Activated naive CD4-positive, alpha-beta T cell (primary cell): ENCODE measurements at places on chromosomes 3 and 15.

DNA sequence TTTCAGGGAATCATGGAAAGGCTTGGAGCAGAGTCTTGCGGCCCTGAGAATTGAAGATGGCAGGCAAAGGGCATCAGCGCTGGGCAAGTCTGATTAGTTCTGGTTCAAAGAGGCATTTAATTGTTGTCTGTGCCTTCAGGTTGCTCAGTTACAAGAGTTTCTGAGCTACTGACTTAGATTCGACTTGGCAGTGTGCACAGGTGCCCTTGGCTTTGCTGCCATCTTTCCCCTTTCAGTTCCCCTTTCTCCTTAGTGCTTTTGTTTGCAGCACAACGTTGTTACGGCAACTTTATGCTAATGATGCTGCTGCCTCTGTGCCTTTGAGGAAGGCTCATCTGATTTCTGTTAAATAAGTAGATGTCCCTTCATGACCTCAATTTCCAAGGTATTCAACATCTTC lies 12.5 kb downstream of the P2RY14 start:
- no peak for DNase-seq

GRCh38 chr3:107752202-107752990 lies 229.6 kb downstream of the BBX start:
- no peak for DNase-seq

- DNase-seq: no peak
These were observed 96.5 kb downstream of the KCNAB1 start for GRCh38 chr3:156216852-156217251.

- DNase-seq: no peak
These were observed 218.6 kb downstream of the KLF13 start for GRCh38 chr15:31545257-31545656.

GRCh38 chr15:51403946-51404695 lies 62.7 kb downstream of the GLDN start:
- DNase-seq: no peak

DNA sequence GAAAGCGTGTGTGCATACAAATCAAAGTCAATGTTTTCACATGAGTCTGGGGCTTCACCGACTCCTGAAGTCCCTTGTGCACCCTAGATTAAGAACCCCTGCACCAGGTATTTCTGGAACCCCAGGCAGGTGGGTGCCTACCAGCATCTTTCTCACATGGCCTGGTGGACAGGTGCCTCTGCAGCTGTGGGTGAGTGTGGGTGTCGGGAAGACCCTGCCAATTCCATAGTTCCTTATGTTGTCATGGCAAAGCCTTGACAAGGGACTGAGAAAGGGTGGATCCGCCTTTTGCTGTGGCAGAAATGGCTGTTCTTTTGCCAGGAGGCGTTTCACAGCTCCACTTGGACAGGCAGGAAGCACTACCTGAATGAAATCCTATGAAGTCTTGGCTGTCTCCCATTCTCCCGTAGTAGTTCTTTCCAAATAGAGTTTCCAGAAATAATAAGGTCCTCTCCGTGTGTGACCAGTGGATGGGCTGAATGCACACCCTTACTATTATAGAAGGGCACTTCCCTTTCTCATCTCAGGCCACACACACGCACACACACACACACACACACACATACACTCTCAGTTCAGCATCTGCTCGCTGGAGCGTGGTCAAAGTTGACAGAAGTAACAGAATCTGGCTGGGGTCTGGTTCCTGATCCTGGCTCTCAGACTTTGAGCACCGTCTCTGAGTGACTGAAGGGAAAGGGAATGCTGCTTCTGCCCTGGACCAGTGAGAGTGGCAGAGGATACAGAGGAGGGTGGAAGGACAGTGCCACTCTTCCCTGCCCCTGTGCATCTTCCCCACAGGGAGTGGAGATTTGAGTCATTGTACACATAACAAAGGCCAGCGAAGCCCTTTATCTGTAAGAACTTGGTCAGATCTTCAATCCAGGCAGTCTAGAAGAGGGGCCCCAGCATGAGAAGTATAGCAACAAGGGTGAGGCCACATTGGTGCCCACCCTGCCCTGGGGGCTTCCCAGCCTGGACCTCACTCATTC lies 38.7 kb downstream of the PDIA5 start:
- no peak for DNase-seq

- DNase-seq: no peak
These were observed 233.7 kb upstream of the ADAMTS9 start for GRCh38 chr3:64921281-64922065.

DNA sequence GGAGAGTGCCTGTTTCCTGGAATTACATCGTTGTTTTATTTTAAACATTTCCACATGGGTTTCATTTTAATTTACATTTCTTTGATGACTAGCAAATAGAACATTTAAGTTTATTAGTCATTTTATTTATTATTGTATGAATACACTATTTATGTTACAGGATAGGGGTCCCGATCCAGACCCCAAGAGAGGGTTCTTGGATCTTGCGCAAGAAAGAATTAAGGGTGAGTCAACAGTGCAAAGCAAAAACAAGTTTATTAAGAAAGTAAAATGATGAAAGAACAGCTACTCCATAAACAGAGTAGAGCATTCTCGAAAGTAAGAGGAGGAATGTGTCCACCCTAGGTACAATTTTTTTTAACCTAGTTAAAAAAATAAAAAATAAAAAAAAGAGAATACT lies 539.5 kb downstream of the NAALADL2 start:
- no peak for DNase-seq

DNA sequence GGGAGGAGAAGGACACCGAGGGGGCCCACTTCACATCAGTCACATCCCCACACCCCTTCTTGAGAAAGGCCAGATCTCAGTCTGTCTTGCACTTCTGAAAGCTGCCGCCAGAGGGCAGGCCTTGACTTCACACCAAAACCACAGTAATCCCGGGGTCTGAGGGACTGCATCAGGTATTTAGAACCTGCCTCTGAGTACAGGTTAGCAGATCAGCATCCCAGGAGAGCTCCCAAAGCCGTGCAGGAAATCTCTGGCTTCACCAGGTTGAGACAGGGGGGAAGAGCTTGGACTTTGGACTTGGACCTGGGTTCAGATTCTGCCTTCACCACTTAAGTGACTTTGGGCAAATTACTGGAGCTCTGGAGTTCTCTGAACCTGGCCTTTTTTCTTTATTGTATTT lies 50.3 kb downstream of the LHFPL4 start:
- peak; percentile 32 for DNase-seq

DNA sequence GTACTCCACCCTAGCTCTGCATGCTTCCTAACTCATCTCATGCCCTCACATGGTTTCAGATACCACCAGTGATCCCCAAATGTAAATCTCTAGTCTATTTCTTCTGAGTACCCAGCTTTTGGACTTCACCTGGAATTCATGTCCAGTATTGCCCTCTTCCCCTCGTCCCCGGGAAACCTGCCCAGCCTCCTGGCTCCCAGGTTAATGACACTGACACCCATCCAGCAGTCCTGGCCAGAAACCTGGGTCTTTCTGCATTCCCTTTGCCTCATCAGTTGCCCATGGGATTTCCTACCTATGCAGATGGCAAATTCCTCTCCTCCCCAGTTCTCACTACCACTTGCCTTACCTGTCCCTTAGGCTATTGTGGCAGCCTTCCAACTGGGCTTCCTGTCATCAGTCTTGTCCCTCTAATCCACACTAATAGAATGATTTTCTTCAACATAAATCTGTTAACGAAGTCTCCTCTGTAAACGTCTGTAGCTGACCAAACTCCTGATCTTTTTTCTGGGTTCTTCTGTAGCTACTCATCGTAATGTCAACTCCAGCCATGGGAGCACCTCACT lies 15.3 kb upstream of the MYLK start:
- DNase-seq: no peak

- DNase-seq: no peak
These were observed 243.2 kb downstream of the NSUN3 start for GRCh38 chr3:94305835-94306611.

DNA sequence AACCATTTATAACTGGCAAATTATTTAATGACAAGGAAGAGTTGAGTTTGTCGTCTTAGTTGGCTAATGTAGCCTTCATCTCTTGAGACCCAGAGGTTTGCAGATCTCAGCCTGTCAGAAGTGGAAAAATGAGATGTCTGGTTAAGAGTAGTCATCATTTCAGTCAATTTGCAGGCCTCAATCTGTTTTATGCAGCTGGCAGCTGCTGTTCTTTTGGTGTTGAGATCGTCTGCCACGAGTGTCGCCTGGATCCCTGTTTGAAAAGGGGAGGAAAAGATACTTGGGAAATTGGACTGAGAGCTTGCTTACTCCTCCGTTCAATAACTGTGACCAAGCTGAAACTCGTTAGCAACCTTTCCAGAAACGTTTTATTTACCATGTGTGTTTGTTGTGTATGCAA lies 2.3 kb downstream of the PHLDB2 start:
- DNase-seq: no peak

DNA sequence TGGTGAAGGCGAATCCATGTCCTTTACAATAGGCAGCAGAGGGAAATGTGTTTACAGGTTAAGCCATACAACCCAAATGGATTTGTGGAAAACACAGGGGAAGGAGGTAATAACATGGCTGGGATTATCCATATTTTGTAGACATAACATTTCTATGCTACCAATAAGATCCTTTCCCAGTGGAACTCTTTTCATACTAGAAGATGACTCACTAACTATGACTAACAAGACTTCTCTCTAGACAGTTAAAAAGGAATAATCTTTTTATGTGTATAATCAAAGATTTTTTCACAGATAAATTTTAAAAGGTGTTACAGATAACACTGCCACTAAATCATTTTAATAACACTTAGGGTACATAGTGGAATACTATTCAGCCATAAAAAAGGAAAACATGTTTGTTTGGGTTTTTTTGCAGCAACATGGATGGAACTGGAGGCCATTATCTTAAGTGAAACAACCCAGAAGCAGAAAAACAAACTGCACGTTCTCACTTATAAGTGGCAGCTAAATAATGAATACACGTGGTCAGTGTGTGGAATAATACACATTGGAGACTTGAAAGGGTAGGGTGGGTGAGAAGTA lies 39.6 kb downstream of the VPS13C start:
- no peak for DNase-seq

DNA sequence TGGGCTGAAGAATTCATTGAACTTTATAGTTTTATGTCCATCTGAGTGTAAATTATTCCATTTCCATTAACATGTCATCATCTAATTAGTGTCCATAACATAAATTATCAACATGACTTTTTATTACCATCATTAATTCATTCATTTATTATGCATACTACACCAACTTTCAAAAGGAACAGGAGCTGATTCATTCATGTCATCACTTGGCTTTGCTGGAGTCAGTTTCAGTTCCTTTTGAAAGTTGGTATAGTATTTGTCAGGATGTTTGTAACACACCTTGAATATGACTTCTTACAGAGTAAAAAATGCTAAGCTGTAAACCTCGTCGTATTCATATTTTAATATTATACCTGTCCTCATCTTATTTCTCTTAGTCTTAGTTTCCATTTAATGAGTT lies 298.0 kb upstream of the RBMS3 start:
- DNase-seq: no peak

DNA sequence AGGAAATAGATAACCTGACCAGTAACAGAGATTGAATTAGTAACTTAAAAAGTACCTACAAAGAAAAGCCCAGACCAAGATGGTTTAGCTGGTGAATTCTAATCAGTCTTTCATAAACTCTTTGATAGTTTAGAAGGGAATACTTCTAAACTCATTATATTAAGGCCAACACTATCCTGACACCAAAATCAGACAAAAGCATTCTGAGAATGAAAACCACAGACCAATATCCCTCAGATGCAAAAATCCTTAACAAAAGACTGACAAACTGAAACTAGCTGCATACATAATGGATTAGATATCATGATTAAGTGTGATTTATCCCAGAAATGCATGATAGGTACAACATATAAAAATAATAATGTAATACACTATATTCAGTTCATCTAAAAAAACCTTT lies 115.6 kb downstream of the RFX7 start:
- DNase-seq: no peak

GRCh38 chr3:148757238-148758215 lies 59.8 kb downstream of the AGTR1 start:
- no peak for DNase-seq

GRCh38 chr3:12159227-12159601 lies 502 bp upstream of the TIMP4 start:
- DNase-seq: no peak

DNA sequence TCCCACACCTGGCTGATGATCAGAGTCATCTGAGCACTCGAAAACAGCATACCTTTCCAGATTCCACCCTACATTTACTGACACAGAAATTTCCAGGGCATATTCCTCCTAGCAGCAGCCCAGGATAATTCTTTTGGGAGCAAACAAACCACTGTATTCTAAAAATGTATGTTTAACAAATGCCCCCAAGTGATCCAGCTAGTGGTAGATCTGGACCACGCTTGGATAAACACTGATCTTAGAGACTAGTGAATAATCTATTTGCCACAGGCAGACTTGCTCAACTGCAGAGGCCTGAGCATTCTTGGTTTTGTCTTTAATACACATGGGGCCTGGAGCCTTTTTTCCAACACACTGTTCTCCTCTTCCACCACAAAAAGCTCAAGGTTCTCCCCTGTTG lies 89.6 kb downstream of the TM4SF4 start:
- DNase-seq: no peak

GRCh38 chr15:24943361-24943760 lies 11.4 kb upstream of the SNRPN start:
- DNase-seq: no peak

DNA sequence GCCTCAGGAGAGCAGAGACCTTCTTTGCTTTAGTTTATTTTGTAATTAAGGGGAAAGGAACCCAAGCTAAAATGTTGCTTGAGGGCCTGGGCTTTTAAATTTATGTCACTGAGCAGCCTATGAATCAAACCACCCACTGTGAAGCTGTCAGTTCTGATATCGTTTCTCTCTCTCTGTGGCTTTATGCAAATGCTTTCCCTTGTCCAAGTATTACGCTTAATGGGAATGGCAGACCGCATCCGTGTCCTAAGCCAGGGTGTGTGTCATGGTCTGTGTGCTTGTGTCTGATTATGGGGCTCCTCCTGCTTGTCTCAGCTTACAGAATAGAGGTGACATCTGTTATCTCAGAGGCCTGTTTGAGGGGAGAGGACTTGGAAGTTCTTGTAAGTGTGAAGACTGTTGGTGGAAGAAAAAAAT lies 82.4 kb downstream of the EBLN2 start:
- no peak for DNase-seq

DNA sequence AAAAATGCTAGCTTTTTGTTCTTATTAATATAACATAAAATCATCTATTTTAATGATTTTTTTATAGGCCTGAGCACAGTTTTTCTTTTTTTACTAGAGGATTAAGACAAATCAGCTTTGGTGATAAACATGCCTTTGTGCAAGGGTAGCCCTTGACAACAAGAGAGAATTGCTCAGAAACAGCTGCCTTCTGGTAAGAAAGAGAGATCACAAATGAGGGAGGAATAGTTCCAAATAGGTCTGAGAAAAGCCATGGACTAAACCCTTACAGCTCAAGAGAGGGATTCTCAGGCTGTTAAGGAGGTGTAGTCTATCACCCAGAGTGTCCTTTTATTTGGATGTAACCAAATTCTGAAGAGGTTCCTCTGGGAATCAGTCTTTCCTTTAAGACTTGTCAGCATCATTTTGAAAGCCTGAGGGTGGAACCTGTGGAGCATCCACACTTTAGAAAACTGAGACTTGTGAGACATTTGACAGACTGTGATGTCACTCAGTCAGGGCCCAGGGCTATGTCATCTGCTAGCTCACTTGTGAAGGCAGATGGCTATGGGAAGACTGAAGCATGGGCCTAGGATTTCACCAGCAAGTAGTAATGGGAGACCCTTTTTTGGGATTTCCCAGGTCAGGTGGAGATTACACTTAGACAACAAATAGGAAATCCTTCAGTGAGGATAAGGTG lies 102.9 kb upstream of the KCNAB1 start:
- no peak for DNase-seq
